ENCODE measurements at places on chromosomes 16 and 17. TPM values are rescaled to one million over a fixed set of nuclear protein-coding genes. Genes with fewer than 3 reads are reported as not detected.

The KIF18B gene
- total RNA-seq: not detected

The WNK4 gene
- not detected for total RNA-seq

The ZP2 gene
- not detected for total RNA-seq

The ODAD4 gene
- total RNA-seq: 1.1 TPM

The ACSM3 gene
- total RNA-seq: 0.41 TPM

The MYH11 gene
- 2,456 TPM for total RNA-seq

The ZNF469 gene
- total RNA-seq: 4.5 TPM

The PRKCA gene
- 11.6 TPM for total RNA-seq

The CEP295NL gene
- 6.8 TPM for total RNA-seq

The TNRC6C gene
- total RNA-seq: 41.1 TPM

The EFCAB13 gene
- 8.1 TPM for total RNA-seq

The CES5A gene
- total RNA-seq: not detected

The CDH8 gene
- 7.0 TPM for total RNA-seq

The SLC9A5 gene
- 1.4 TPM for total RNA-seq

The PLA2G10 gene
- not detected for total RNA-seq

The MAP2K4 gene
- 16.7 TPM for total RNA-seq

The TMEM220 gene
- total RNA-seq: 7.0 TPM

The RNF157 gene
- 1.9 TPM for total RNA-seq

The NXN gene
- 18.9 TPM for total RNA-seq

The DDX28 gene
- total RNA-seq: 5.8 TPM

The GUCY2D gene
- total RNA-seq: not detected

The TBC1D3I gene
- total RNA-seq: not detected

The UBE2Z gene
- 90.7 TPM for total RNA-seq

The TMIGD1 gene
- not detected for total RNA-seq

The UNC13D gene
- 36.0 TPM for total RNA-seq

The ORC6 gene
- 2.0 TPM for total RNA-seq

The NEURL4 gene
- total RNA-seq: 45.3 TPM

The EVI2B gene
- total RNA-seq: 18.5 TPM

The HEATR9 gene
- not detected for total RNA-seq

The TBC1D3E gene
- not detected for total RNA-seq
